ENCODE measurements at places on chromosomes 2 and 18.

GRCh38 chr2:224395620-224396390 is 6.1 kb downstream of the FAM124B start:
- DNase-seq, result no peak

- no peak for DNase-seq
These were observed 679 bp downstream of the PTMA start for GRCh38 chr2:231708773-231709635.

DNA sequence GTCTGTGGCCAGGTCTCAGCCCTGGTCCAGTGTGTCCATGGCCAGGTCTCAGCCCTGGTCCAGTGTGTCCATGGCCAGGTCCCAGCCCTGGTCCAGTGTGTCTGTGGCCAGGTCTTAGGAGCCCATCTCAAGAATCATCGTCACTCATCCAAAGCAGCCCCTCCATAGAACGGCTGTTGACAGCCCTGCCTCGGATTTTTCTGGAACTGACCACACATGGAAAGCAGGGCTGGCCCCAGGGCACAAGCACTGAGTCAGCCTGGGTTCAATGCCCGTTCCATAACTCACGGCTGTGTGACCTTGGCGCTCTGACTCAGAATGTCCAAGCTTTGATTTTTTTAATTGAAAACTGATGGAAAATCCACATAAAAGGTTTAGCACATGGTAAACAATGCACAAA is 59.9 kb upstream of the SNTG2 start:
- DNase-seq, result no peak

- DNase-seq, result no peak
These were observed 13.1 kb downstream of the DSG2 start for GRCh38 chr18:31511098-31511497.

GRCh38 chr18:57202881-57203280 is 56.0 kb downstream of the BOD1L2 start:
- DNase-seq, result no peak

GRCh38 chr2:158573739-158574138 is 117.0 kb downstream of the PKP4 start:
- no peak for DNase-seq

- DNase-seq, result no peak
These were observed 390.7 kb upstream of the TMEFF2 start for GRCh38 chr2:192585418-192585817.

DNA sequence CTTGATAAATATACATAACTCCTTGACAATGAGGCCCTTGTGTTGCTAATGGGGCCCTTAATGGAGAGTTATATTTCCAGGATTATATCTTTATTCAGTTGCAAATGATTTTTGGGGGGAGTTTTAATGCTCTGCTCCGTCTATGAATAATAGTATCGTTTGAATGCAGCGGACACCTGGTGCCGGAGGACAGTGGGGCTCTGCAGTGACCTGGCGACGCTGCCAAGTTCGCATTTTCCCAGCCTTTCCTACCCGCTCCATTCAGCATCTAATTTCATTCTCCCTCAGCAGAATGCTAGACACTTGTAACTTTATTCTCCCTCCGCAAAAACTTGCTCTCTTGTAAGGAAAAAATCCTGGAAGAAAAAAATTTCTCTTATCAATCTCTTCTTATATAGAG is 257.6 kb upstream of the SALL3 start:
- no peak for DNase-seq

DNA sequence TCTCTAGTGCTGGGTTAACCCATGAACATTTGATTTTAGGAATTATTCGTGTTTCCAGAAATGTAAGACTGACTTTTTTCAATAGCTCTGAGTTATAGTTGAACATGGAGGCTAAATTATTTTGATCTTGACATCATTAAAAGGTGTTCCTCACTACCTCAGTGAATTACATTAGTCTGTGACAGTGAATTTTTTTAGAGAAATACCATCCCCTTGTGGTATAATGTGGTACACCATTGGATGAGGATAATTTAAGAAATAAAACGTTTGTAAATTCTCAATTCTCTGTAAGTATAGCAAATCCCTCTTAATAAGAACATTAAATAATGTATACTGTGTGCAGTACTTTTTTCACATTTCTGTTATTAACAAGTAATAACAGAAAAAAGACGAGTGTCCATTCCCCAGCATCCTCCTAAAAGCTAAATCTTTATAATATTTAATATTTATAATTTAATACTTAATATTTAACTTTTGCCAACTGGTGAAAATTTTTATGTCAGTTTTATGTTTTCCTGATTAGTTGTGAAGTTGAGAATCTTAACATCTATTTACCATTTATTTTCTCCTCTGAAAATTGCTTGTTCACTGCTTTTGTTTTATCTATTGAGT is 70.3 kb upstream of the CWC22 start:
- DNase-seq, result no peak

- no peak for DNase-seq
These were observed 2.8 kb upstream of the NRP2 start for GRCh38 chr2:205679410-205680009.

DNA sequence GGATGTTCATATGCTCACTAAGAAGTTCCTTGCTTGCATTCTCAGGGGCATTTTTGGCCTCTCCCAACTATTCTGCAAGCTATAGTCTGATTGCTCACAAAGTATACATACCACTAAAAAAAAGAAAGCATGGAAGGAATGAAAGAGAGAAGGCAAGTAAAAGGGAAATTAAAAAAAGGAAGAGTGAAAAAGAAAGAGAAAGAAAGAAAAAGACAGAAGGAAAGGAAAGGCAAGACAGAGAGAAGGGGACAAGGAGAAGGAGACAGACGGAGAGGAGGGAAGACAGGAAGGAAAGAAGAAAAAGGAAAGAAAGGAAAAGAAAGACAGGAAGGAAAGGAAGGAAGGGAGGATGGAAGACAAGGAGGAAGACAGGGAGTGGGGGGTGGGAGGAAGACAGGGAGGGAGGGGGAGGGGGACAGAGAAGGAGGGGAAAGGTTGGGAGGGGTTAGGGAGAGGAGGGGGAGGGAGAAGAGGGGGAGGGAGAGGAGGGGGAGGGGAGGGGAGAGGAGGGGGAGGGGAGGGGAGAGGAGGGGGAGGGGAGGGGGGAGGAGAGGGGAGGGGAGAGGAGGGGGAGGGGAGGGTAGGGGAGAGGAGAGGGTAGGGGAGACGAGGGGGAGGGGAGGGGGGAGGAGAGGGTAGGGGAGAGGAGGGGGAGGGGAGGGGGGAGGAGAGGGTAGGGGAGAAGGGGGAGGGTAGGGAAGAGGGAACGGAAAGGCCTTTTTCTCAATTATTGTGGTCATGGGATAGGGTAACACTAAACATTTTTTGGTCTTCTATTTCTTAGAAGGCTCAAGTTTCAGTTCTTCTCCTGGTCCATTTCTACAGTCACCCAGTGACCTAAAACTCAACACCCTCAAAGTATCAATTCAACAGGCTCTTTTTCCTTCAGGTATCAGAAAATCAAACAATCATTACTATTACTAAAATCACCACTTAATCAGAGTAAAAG is 50.7 kb downstream of the CERKL start:
- no peak for DNase-seq

GRCh38 chr18:51531501-51531900 is 334.0 kb upstream of the MEX3C start:
- no peak for DNase-seq

GRCh38 chr2:128412181-128412871 is 93.7 kb upstream of the HS6ST1 start:
- DNase-seq, result no peak

GRCh38 chr18:68660354-68661183 is 54.3 kb downstream of the TMX3 start:
- DNase-seq, result no peak

DNA sequence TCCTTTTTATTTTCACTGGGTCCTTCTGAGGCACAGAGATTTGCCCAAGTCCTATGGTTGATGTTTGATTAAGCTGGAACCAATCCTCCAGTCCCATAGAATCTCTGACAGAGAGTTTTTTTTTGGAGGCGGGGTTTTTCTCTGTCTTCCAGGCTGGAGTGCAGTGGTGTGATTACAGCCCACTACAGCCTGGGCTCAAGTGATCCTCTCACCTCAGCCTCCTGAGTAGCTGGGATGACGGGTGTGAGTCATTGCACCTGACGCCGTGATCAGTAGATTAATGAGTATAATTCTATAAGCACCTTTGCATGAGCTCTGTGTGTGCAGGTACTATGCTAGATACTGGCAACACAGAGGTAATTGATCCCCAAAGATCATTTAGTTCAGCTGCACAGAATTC is 15.3 kb upstream of the TRPM8 start:
- no peak for DNase-seq

DNA sequence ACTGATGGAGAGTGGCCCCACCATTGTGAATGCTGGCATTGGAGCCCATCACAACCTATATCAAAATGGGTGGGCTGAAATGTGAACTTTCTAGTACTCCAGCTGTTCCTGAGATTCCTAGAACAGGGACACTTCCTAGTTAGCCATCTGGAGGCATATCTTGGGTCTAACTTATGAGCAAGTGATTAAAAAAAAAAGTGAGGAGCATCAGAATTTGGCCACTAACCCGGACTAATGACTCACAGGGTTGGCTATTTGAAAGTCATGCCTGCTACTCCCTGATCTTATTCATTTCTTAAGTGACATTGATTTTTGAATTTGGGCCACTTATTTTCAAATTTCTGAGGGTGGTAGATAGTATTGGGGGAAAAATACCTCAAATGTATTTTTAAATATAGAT is 216.6 kb downstream of the HRH4 start:
- DNase-seq, result no peak

Measured in activated T-helper 1 cell treated with anti-CD3 and anti-CD28 coated beads, Interleukin-2, amount 50 U/mL, for 16 hours (primary cell).